ENCODE measurements at places on chromosomes 7 and 10.

DNA sequence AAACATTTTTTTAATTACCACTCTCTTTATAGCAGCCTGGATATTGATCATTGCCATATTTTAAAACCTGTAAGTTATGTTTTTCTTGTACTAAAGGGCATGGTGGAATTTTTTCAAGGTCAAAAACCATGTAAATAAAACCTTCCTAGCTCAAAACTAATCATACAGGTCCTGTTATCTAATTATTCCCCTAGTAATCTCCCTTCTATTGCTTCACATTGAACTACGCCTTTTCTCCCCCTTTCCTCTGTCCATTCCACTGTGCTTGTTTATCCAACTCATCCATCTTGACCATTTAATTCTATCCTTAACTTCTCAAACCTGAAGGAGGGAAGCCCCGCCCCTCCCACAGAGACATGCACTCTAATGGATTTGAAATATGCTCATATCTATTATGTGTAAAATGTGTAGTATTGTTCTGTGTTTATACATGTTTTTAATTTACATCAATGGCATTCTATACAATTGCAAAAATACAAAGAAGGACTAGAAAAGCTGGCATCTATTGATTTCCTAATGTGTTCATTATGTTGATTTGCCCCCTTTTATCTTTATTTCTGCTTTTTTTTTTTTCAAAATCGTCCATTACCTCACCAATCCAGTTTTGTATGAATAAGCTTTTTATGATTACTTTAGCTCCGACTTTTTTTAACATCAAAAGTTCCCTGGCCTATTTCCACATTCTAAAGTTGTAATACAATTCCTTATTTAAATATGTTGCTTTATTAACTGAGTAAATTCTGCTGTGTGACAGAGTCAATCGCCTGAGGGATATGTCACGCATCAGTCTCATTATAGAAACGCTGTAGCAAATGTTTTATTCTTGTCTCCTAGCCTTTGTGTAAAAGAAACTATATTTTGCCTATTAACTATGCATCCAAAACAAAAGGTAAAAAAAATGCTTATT is 61.0 kb downstream of the MET start:
- no peak for ATAC-seq

GRCh38 chr7:12879139-12879538 is 191.7 kb downstream of the ARL4A start:
- no peak for ATAC-seq

GRCh38 chr7:52962402-52963076 is 72.9 kb upstream of the POM121L12 start:
- no peak for ATAC-seq

GRCh38 chr10:34613491-34613890 is 201.6 kb downstream of the PARD3 start:
- ATAC-seq, result no peak

GRCh38 chr10:113005380-113005779 is 55.3 kb downstream of the TCF7L2 start:
- ATAC-seq, result no peak

- ATAC-seq, result no peak
These were observed 36.6 kb downstream of the PRKCQ start for GRCh38 chr10:6543431-6544005.

GRCh38 chr7:142303650-142304049 is 45.8 kb upstream of the PRSS58 start:
- peak; percentile 68 for ATAC-seq

DNA sequence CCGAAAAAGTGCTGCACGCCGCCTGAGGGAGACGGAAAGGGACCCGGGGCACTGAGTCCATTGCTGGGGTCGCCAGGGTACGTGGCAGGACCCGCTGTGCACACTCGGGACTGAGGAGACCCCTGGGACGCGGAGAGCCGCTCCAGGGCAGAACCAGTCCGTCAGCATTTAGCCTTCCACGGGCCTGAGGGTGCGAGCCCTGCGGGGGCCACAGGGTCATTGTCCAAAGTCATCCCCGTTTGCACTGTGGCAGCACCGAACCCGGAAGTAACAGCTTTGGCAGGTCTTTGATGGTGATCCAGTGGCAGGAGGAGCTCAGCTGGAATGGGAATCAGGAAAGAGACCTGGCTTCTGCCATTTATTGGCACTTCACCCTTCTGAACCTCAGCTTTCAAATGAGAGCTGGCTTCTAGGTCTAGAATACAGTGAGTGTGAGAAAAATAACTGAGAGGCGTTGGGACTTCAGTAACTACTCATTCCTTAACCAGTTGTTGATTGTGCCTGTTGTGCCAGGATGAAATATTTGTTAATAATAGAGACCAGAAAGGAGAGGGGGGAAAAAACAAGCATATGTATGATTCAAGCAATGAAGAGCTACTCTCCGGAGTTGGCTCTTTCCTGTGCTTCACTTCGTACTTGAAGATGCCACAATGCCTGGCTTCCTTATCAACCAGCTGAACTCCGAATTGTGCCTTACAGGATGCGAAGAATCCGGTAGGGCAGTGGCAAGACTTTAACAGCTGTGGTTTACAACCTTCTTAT is 811 bp upstream of the ARHGAP12 start:
- peak; percentile 41 for ATAC-seq

DNA sequence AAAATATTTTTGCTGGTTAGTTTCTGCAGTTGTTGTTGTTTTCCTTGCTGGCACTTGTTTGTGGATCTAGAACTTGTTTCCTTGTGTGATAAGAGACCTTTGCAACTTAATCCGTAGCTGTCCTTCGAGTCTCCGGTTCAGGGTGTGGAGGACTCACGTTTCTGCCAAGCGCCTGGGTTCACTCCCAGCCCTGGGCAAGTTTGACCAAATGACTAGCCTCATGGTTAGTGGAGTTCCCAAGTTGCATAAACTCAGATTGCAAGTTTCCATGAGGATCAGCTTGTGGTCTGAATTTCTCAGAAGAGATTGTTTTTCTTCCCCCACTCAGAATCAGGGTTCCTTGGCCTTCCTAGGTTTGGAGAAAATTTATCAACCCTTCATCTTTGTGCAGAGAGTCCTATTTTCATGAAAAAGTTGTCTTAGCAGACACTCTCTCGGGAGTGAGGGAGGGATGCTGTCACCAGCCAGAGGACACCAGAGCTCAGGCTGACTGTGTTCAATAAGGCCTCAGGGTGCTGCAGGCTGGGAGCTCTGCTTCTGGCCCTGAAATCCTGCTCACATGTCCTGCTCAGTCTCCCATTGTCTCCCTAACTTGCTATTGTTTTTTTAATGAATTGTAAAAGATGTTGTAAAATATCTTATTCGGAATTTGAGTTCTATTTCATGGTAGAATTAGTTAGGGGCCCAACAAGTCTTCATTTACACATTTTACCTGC is 377.7 kb upstream of the KLF6 start:
- ATAC-seq, result no peak

DNA sequence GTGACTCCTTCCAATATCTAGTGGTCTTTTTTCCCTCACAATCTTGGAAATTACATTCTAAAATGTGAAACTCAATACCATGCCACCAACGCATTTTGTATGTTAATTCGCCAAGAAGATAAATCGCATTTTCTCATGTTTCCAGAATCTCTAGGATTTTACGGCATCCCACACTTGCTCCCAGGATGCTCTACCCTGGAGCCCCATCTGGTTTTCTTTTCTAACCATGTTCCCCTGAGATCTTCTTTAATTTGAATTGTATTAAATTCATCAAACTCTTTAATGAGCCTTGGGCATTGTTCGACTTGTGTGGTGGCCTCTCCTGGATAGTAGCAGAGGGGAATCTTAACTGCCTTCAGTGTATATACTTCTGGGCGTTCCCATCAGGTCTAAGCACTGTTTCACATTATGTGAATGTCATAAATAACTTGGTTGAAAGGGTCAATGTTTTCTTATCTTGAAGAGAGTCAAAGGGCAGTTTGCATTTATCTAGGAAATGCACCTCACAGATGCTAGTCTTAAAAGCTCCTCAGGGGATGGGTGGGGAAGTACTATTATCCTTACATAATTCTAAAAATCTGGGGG is 169.1 kb upstream of the MEOX2 start:
- ATAC-seq, result no peak

GRCh38 chr10:116768786-116769185 is 26.4 kb upstream of the HSPA12A start:
- no peak for ATAC-seq

All from SK-N-SH treated with all-trans-retinoic acid at 6 μM for 48 hours (cell line).